Stimulated activated CD8-positive, alpha-beta memory T cell treated with anti-CD3 and anti-CD28 coated beads, Interleukin-7, amount 100 ng/mL, for 1 hour (primary cell): ENCODE measurements at places on chromosomes 16 and 17.

GRCh38 chr16:57530104-57530521, 6.3 kb downstream of the CCDC102A start:
- DNase-seq, result peak; percentile 47

GRCh38 chr17:78013683-78014467, 55.4 kb downstream of the TNRC6C start:
- DNase-seq, result peak; percentile 9

DNA sequence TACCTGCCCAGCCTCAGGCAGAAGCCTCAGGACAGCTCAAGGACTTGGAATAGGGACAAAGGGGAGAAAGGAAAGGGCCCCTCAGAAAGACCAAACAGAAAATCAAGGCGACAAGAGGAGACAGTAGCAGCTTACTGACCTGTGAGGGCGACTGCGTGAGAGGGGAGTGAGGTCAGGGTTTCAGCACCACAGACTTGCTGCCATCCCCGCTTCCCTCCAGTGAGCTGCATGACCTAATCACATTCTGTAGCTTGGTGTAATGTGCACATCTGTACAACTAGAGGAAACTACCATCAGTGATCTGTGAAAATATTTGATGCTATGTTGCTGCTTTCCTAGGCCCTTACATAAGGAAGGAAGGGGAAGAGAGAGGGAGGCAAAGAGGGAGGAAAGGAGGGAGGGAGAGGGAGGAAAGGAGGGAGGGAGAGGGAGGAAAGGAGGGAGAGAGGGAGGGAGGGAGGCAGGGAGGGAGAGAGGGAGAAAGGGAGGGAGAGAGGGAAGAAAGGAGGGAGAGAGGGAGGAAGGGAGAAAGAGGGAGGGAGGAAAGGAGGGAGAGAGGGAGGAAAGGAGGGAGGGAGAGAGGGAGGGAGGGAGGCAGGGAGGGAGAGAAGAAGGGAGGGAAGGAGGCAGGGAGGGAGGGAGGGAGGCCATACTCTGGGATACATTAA, 404.9 kb upstream of the CDH5 start:
- no peak for DNase-seq

- no peak for DNase-seq
Observed at GRCh38 chr17:58917228-58917627, 161.6 kb downstream of the PPM1E start.

GRCh38 chr16:18983565-18984434, at the start of gene TMC7:
Gene TMC7 (plus strand): TSS chr16:18983934. CDS start chr16:18984064, 130 bp downstream.
- DNase-seq, result no peak

DNA sequence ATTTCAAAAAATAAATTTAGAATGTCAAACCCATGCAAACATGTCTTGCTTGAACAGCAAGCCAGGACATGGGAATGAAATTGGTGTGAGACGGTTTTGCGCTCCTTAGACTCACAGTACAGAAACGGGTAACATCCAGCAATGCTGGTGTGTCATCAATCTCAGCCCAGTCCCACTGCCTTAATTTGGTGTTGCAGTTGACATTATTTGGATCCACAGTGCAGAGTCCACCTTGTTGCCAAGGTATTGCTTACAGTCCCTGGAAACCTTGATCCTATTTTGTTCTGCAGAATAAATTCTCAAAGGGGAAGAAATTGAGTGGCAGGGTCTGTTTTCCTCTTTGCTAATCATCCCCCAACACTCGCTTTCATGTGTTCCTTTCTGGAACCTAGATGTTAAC, 311.6 kb upstream of the MON1B start:
- no peak for DNase-seq

DNA sequence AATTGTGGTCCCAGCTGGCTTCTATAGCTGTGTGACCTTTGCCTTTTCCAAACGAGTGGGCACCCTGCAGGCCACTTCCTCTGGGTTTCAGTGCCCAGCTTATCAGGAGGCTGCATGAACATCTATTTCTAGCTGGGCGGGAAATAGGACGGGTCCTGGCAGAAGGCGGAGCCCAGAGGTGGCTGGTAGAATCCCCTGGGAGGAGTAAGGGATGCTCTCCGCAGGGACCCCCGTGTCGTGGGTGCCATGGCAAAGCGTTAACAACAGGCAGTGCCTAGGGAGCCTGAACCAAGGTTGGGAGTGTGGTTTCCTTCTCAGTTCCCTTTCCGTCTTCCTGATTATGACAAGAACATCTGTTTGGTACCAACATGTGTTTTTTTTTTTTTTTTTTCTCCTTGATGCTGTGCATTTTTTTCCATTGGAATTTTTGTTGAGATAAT, 58.2 kb downstream of the PLCG2 start:
- no peak for DNase-seq

DNA sequence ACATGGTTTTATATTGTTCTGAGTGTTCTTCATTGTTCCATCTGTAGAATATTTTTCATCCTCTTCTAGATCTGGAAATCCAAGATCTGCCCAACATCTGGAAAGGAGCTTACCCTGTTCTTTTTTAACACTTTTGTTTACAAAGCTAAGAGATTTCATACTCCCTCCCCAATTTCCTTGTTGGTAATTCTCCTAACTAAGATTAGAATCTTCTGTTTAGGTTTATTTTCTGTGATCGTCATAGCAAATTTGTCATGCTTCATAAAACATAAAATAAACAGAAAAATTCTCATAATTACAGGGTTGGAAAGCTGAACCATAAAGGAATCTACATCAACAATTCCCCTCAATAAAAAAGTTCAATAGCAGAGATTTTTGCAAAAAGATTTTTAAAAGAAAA, 580.3 kb upstream of the CA10 start:
- no peak for DNase-seq

- no peak for DNase-seq
Observed at GRCh38 chr17:75153780-75154194, 525 bp downstream of the JPT1 start.

DNA sequence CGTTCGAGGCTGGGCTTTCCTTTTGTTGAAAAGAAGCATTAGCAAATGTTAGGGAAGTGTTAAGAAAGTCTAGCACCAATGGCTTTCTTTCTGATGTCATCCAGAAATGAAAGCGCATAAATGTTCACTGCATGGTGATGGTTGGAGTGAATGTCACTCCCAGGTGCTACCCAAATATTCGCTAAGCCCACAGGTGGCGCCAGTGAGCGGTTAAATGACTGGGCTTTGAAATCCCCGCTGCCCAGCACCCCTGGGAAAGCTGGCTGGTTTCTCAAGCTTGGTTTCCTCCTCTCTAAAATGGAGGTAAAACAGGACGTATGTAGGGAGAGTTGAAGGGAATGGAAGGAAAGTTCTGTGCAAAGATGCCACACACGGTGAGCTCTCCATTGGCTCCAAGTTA, 104.4 kb downstream of the IRX5 start:
- no peak for DNase-seq

DNA sequence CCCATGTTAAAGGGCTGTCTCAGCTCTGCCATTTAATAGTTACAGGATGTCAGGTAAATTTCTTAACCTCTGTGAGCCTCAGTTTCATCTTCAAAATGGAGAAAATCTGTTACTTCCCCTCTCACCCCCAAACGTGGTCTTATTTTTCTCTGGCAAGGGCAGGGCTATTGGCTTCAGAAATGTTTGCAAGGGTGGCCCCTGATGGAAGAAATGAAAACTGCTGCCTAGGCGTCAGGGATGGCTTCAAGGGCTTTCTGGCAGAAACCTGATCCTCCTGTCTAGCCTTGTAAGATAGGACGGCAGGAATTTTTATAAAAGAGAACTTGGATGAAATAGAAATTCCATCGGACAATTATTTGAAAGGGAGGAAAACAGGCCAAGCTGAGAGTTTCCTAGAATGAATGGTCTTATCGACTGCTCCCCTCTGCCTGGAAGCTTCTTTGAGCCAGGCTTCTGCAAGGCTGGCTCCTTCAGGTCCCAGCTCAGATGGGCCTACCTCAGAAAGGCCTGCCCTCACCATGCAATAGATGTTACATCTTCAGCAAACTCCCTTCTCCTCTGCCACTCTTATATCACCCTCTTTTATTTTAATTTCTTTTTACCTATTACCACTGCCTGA, 43.0 kb upstream of the TANGO6 start:
- no peak for DNase-seq

DNA sequence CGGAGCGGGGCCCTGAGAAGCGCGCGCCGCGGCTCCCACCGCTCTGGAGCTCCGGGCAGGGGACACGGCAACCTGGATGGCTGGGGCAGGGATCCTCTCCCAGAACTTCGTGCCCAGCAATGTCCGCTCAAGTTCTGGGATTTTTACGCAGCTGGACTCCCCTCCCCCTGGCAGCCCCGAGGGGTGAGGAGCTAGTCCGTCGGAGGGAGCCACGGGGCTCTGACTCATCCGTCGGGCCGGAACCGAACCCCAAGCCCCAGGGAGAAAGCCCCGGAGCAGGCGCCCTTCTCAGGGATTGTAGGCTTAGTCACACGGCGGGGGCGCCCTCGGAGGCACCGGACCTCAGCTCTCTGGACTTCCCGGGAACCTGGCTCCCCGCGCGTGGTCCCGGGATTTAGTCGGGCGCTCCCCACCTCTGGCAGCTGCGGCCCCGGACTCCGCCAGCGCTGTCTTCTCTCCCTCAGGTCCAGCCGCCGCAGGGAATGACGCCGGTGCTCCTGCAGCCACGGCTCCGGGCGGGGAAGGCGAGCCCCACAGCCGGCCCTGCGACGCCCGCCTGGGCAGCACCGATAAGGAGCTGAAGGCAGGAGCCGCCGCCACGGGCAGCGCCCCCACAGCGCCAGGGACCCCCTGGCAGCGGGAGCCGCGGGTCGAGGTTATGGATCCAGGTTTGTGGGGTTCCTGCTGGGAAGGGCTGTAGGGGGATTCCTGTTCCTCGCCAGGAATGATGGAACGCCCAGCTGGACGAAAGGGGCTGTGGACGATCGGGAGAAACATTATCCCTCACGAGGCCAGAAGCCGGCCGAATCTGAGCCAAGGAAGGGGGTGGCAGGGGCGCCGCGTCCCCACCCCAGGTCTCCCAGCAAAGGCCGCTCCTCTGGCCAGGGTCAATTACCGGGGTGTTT, 830 bp downstream of the SPHK1 start:
- no peak for DNase-seq

DNA sequence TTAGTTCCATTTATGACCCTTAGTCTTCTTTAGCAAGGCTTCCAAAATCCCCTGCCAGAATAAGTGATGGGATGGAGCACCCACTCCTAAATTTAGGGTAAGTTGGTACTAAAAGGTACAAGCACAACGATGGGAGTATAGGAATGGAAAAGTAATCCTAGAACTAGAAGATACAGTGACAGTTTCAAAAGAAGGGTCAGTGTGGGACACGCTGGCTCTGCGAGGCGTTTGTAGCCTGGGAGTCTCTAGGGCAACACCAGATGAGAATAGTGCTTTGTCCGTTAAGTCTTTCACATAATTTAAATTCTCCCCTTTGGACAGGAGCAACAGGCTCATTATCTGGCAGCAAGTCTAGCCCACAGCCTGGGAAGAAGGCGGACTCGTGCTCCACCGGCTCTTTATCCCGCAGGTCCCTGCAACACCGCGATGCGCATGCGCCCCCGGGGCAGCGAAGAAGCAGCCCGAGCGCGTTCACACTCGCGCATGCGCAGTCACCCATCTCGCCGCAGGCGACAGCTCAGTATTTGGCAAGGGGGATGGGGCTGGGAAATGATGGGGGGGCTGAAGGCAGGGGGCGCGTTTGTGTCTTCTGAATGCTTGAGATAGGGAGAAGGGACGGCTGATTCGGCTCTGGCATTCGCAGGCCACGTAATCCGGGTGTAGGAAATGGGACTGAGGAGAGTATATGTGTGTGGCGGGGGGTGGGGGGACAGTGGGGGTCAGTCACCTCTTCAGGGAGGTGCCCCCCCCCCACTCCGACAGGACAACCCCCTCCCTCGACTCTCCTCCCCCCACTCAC, 564 bp downstream of the SPOP start:
- peak; percentile 92 for DNase-seq

DNA sequence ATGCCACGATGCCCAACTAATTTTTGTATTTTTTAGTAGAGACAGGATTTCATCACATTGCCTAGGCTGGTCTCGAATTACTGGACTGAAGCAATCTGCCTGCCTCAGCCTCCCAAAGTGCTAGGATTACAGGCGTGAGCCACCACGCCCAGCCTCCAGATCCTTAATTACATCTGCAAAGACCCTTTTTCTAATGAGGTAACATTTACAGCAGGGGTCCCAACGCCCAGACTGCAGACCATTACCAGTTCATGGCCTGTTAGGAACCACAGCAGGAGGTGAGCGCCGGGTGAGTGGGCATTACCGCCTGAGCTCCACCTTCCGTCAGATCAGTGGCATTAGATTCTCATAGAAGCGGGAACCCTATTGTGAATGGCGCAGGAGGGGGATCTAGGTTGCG, 4.0 kb upstream of the RAB11FIP4 start:
- no peak for DNase-seq

- DNase-seq, result peak; percentile 42
Observed at GRCh38 chr16:48611329-48612137, 1.6 kb upstream of the N4BP1 start.

- DNase-seq, result no peak
Observed at GRCh38 chr16:73083271-73083670, 35.3 kb upstream of the ZFHX3 start.

DNA sequence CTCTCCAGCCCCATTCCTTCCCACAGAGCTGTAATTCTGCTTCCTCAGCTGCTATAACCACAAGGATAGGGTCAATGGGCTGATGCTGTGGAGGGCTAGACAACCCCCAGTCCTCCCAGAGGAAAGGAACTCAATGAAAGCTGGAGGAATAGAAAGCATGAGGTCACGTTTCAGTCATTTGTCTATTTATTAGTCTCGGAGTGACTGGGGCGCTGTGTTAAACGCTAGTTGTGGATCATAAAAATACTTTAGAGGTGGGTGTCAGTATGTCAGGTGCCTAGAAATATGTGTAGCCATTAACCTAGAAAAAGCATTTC, 787 bp upstream of the CCL3L1 start:
- no peak for DNase-seq

DNA sequence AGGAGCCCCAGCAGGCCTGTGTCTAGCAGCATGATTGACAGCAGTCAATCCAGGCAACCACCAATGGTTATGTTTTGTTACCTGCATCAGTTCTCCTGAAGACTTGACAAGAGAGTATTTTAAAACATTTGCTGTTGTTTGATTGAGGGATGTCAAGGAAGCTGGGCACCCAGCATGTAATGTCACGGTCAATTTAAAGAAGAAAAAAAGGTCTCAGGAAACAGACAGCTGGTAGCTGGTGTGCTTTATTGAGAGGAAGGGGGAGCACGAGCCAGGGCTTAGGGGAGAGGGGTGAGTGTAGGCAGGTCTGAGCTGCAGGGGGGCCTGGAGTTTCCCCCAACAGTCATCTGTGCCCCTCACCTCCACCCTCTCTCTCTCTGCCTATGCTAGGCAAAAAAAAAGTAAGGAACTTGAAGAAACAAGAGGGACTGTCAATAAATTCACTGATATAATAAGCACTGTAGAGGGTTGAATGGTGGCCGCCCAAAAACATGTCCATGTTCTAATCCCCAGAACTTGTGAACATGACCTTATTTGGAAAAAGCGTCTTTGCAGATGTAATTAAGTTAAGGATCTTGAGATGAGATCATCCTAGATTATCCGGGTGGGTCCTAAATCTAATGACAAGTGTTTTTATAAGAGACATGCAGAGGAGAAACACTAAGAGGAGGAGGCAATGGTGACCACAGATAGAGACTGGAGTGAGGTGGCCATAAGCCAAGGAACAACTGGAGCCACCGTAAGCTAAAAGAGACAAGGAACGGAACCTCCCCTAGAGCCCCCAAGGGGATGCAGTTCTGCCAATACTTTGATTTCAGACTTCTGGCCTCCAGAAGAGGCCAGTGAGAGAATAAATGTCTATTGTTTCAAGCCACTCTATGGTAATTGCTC, 14.5 kb downstream of the TSPOAP1 start:
- no peak for DNase-seq
